Fibroblast of the aortic adventitia (primary cell): ENCODE measurements at places on chromosomes 7 and 10. TPM values are rescaled to one million over a fixed set of nuclear protein-coding genes. Genes with fewer than 3 reads are reported as not detected.

The FOXI2 gene
- total RNA-seq = not detected in 2 replicates

The SOSTDC1 gene
- total RNA-seq = 0.36 TPM in 1 of 2 replicates, not detected in the other

The SPDYE18 gene
- not detected in 2 replicates for total RNA-seq

The UNCX gene
- not detected in 2 replicates for total RNA-seq

The KEL gene
- not detected in 2 replicates for total RNA-seq

The OR2A12 gene
- total RNA-seq = not detected in 2 replicates

The ICA1 gene
- total RNA-seq = 0.45 and 1.1 TPM in 2 replicates

The HK1 gene
- total RNA-seq = 84.1 and 98.2 TPM in 2 replicates

The TMEM270 gene
- not detected in 2 replicates for total RNA-seq

The SH2D4B gene
- not detected in 2 replicates for total RNA-seq

The FRG2B gene
- not detected in 2 replicates for total RNA-seq

The CLEC5A gene
- not detected in 2 replicates for total RNA-seq

The COL17A1 gene
- 2.0 and 2.3 TPM in 2 replicates for total RNA-seq

The GPNMB gene
- 479 and 525 TPM in 2 replicates for total RNA-seq

The NPC1L1 gene
- total RNA-seq = under 0.01 TPM in 1 of 2 replicates, not detected in the other

The BHLHA15 gene
- total RNA-seq = not detected in 2 replicates

The NUTM2E gene
- total RNA-seq = under 0.01 TPM in 1 of 2 replicates, not detected in the other

The GNG11 gene
- 37.0 and 56.9 TPM in 2 replicates for total RNA-seq

The ZNF727 gene
- 0.57 TPM in 1 of 2 replicates, not detected in the other for total RNA-seq

The CYP3A7 gene
- total RNA-seq = 0.74 TPM in 1 of 2 replicates, not detected in the other

The ASB10 gene
- total RNA-seq = not detected in 2 replicates

The ZPBP gene
- total RNA-seq = not detected in 2 replicates

The NET1 gene
- 16.6 and 33.9 TPM in 2 replicates for total RNA-seq
